ENCODE measurements at places on chromosomes 3 and 15.
A peak's percentile ranks its signal among the peaks of the same experiment; 100 is the strongest.

DNA sequence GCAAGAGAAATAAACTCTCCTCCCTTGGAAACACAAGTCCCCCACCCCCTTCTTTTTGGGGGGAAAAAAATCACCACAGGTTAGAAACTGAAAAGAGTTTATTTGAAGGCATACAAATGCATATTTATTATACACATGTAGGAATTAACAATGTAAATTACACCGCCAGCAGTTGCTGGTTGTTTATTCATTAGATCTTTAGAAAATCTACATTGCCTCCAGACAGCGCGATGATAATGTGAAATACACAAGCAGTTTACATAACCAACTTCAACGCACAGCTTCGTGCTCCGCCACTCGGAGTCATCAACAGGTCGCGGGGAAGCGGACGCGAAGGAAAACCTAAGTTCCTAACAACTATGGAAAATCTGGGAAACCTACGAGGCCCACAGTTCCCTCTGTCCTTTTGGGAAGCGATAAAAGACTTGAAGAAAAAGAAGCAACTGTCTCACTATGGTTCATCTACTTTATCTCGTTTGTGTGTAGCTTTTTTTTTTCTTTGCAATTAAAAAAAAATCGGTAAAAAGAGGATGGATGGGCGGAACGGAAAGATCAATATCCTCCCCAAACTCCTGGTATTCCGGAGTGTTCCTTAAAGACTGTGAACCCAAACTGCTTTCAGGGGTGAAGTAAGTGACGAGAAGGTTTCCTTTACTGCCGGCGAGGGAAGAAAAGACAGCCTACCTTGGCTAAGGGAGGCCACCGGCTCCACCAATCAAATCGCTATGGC is 8.4 kb upstream of the FOXB1 start:
- H3K4me1 ChIP-seq: peaks cover 14% of the 10 kb centered on the region
- H3K27ac ChIP-seq: no peak overlapping the region
- DNase-seq: no peak
- H3K36me3 ChIP-seq: no peaks in the 10 kb centered on the region

GRCh38 chr3:75012791-75013331 is 398.4 kb upstream of the CNTN3 start:
- no peaks in the 10 kb centered on the region for H3K27me3 ChIP-seq
- no peaks in the 10 kb centered on the region for H3K4me1 ChIP-seq
- DNase-seq: no peak
- H3K36me3 ChIP-seq: no peaks in the 10 kb centered on the region
- no peak overlapping the region for H3K4me3 ChIP-seq

- DNase-seq: no peak
- no peak overlapping the region for H3K4me3 ChIP-seq
- no peaks in the 10 kb centered on the region for H3K36me3 ChIP-seq
- H3K4me1 ChIP-seq: no peaks in the 10 kb centered on the region
These were observed 134.3 kb downstream of the GADL1 start for GRCh38 chr3:30760040-30760695.

DNA sequence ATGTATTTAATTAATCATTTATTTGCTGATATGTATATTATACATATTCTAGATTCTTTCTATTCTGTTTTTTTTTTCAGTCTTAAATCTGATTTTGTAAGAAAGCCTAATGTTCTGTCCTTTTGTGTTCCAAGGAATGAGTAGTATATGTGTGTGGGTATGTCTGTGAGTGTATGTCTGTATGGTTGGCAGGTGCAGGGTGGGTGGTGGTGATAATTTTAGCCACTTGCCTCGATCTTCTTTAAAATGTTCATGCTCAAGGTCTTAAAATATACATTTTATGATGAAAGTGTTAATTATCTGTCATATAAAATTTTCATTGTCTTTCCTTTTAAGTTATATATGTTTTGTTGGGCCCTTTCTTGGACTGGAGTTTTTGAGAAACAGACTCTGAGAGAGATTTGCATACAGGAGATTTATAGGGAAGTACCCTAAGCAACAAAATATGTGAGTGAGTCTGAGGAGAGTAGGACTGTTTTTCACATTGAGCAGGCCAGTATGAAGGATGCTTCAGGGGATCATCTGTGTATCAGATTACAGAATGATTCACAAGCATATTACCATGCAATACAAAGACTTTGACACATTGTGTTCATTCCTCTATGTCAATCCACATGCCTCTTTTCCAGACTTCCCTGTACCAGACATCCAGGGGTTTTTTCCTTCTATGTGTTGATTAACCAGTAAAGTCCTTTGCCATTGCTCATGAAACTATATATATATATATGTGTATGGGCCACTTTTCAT is 211.0 kb upstream of the DPPA4 start:
- H3K36me3 ChIP-seq: no peaks in the 10 kb centered on the region
- no peaks in the 10 kb centered on the region for H3K4me1 ChIP-seq
- no peaks in the 10 kb centered on the region for H3K27me3 ChIP-seq
- H3K4me3 ChIP-seq: no peak overlapping the region

- H3K27ac ChIP-seq: no peak overlapping the region
- H3K4me3 ChIP-seq: no peak overlapping the region
- DNase-seq: no peak
- H3K4me1 ChIP-seq: no peaks in the 10 kb centered on the region
- peaks cover 45% of the 10 kb centered on the region for H3K36me3 ChIP-seq
- no peaks in the 10 kb centered on the region for H3K27me3 ChIP-seq
These were observed 44.1 kb upstream of the LRRC58 start for GRCh38 chr3:120393243-120393642.

DNA sequence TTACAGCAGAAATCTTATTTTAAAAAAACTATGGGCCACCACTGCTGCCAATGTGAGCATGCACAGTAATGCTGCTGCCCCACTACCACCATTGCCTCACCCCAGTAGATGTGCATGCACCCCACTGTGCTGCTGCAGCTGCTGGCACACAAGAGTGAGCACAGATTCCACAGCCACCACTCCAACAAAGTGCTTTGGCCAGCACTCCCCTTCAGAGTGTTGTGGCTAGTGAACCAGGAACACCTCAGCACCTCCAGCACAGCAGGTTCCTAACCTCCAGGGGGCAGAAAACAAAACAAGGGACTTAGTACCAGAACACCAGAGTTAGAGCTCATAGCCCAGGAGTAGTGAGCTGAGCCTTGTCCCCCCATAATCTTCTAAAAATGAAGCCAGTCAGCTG is 629.6 kb downstream of the PYDC2 start:
- no peaks in the 10 kb centered on the region for H3K36me3 ChIP-seq
- H3K27me3 ChIP-seq: no peaks in the 10 kb centered on the region
- peak; percentile 45 for DNase-seq
- H3K4me1 ChIP-seq: peaks cover 4% of the 10 kb centered on the region
- no peak overlapping the region for H3K4me3 ChIP-seq

DNA sequence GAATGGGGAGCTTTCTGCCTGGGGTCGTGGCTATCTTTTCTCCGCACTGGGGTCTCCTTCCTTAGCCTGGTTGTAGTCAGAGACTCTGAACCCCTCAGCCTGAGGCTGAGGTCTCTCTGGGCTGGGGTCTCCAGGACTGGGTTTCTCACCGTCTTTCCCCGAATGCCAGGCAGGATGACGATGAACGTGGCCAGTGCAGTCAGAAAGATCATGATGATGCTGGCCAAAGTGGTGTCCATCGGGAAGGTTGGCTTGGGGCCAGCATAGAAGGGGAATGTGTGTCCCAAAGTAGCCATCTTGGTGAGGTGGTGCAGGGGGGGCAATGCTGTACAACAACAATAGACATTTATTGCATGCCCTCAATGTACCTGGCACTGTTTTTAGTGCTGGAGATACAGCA is 7.0 kb downstream of the DUOXA1 start:
- no peaks in the 10 kb centered on the region for H3K4me1 ChIP-seq
- H3K27me3 ChIP-seq: peaks cover 44% of the 10 kb centered on the region
- no peak overlapping the region for H3K4me3 ChIP-seq
- no peaks in the 10 kb centered on the region for H3K36me3 ChIP-seq
- no peak overlapping the region for H3K27ac ChIP-seq

DNA sequence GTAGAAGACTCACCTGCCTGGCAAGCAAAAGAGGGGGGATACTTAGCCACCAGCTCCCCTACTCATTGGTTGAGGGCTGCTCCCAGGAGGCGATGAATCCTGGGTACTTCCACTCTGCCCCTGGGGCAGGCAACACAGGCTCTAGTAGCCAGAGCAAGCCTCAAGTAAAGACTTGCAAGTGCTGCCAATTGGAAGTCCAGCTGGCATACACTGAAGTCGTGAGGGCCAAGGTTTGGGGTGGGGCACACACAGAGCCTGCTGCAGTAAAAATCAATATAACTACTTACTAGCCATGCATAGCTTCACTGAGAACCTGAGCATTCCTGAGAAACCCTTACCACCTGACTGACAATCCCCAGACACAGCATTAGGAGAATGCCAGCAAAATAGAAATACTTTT is 123.0 kb upstream of the EIF1B start:
- no peak for DNase-seq
- H3K27me3 ChIP-seq: no peaks in the 10 kb centered on the region
- H3K36me3 ChIP-seq: no peaks in the 10 kb centered on the region
- no peak overlapping the region for H3K27ac ChIP-seq
- no peaks in the 10 kb centered on the region for H3K4me1 ChIP-seq

DNA sequence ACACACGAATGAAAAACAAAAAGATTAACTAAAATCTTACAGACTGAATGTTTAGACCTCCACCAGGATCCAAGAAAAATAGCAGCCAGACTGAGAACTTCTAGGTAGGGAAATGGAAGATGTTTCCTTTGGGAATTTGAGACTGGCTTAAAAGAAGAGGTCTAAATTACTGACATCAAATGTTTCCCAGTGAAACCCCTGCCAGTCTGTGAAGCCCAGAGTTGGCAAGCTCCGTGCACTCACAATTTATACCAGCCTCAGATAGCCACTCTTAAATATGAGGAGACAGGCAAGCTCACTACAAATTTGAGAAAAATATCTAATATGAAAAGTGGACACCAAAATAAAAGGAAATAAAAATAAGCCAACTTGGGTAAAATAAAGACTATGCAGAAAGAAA is 700.5 kb upstream of the ZNF385D start:
- H3K27ac ChIP-seq: no peak overlapping the region
- H3K4me3 ChIP-seq: no peak overlapping the region
- H3K27me3 ChIP-seq: no peaks in the 10 kb centered on the region
- H3K4me1 ChIP-seq: no peaks in the 10 kb centered on the region
- no peak for DNase-seq

DNA sequence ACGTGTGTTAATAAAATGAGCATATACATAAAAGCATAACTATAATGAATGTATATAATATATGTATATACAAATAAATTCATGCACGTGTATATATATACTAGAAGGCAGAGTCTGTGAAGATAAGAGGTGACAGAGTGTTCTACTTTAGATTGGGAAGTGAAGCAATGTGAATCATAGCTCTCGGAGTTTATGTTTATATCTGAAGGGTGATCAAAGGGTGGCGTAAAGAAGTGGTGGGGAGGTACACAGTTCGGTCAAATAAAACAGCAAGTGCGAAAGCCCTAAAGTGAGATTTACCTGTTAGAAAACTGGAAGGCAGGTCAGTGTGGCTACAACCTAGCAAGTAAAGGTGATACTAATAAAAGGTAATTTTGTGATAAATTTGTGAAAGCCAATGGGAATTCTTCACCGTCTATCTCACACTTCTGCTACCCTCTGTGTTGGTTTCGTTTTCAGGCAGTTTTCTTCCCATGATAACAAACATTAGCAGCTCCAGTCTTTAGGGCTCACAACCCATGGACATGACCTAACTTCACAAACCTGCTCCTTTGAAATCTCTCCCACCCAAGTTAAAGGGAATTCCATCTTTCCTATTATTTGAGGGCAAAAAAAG is 46.7 kb upstream of the BCHE start:
- no peaks in the 10 kb centered on the region for H3K36me3 ChIP-seq
- H3K4me3 ChIP-seq: no peak overlapping the region
- DNase-seq: no peak
- H3K4me1 ChIP-seq: peaks cover 3% of the 10 kb centered on the region
- no peak overlapping the region for H3K27ac ChIP-seq

DNA sequence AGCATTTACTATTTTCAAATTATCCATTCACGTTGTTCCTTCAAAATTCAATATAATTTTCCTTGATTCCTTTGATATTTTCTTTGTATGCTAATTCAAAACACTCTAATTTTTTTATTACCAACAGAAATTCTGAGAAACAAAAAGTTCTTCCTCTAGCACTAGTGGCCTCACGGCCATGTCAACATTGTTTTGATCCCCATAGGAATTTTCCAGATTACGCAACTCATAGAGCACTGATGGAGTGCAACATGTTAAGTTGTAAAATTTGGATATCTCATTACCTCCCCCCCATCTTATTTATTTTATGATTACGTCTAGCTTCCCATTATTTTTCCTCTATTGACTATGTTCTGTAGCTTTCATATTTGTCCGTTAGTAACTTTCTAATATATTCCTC is 745.3 kb downstream of the TUSC7 start:
- DNase-seq: no peak
- no peak overlapping the region for H3K27ac ChIP-seq
- no peaks in the 10 kb centered on the region for H3K36me3 ChIP-seq
- H3K4me1 ChIP-seq: no peaks in the 10 kb centered on the region
- H3K27me3 ChIP-seq: no peaks in the 10 kb centered on the region

DNA sequence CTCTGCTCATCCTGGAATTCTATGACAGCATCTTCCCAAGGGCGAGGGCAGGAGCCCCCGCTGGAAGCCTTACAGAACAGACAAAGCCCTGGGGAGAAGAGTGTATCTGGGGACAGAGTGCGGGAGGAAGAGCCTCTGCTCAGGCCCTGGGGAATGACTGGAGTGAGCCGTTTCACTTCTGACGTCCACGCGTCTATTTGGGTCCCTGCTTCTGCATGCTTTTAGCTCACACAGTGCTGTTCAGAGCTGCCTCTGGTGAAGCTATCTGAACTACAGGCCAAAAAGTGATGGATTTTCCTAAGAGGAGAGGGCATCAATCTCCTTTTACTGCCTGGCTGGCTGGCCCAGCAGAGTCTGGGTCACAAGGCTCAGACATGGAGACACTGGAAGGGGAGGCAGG is 311.8 kb downstream of the NTRK3 start:
- H3K4me1 ChIP-seq: no peaks in the 10 kb centered on the region
- no peaks in the 10 kb centered on the region for H3K27me3 ChIP-seq
- H3K27ac ChIP-seq: no peak overlapping the region
- no peaks in the 10 kb centered on the region for H3K36me3 ChIP-seq
- no peak overlapping the region for H3K4me3 ChIP-seq
- no peak for DNase-seq

GRCh38 chr3:119289404-119289770 is 4.8 kb upstream of the ARHGAP31 start:
- no peak overlapping the region for H3K27ac ChIP-seq
- H3K4me1 ChIP-seq: peaks cover 3% of the 10 kb centered on the region
- H3K27me3 ChIP-seq: peaks cover 11% of the 10 kb centered on the region
- H3K4me3 ChIP-seq: no peak overlapping the region

DNA sequence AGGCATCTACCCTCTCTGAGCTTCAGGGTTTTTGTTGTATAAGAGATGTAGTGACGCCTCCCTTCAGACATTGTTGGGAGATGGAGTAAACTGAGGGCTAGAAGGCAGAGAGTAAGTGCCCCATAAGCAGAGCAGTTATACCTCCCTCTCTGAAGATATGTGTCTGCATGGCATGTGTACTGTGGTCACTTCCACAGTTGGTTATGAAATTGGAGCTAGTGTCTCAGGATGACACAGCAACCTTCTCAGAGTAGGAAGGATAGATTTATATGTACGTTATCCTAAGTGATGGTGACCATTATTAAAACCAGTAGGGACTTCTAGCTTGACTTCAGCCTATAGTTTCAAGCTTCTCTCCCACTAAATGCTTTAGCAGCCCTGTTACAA is 17.9 kb downstream of the PXK start:
- no peaks in the 10 kb centered on the region for H3K36me3 ChIP-seq
- 0 out of 2 replicates have a peak, but pooled peaks cover 3% of the 10 kb centered on the region for H3K4me1 ChIP-seq
- H3K27me3 ChIP-seq: no peaks in the 10 kb centered on the region
- no peak for DNase-seq
- no peak overlapping the region for H3K4me3 ChIP-seq
- H3K27ac ChIP-seq: no peak overlapping the region

- no peaks in the 10 kb centered on the region for H3K4me1 ChIP-seq
- no peaks in the 10 kb centered on the region for H3K27me3 ChIP-seq
- H3K27ac ChIP-seq: no peak overlapping the region
- no peak for DNase-seq
- H3K36me3 ChIP-seq: no peaks in the 10 kb centered on the region
These were observed 16.5 kb downstream of the LMCD1 start for GRCh38 chr3:8518138-8518537.
